ENCODE measurements at places on chromosomes 2 and 18.

- no peak for DNase-seq
Observed at GRCh38 chr18:77074431-77074830, 58.2 kb downstream of the MBP start.

DNA sequence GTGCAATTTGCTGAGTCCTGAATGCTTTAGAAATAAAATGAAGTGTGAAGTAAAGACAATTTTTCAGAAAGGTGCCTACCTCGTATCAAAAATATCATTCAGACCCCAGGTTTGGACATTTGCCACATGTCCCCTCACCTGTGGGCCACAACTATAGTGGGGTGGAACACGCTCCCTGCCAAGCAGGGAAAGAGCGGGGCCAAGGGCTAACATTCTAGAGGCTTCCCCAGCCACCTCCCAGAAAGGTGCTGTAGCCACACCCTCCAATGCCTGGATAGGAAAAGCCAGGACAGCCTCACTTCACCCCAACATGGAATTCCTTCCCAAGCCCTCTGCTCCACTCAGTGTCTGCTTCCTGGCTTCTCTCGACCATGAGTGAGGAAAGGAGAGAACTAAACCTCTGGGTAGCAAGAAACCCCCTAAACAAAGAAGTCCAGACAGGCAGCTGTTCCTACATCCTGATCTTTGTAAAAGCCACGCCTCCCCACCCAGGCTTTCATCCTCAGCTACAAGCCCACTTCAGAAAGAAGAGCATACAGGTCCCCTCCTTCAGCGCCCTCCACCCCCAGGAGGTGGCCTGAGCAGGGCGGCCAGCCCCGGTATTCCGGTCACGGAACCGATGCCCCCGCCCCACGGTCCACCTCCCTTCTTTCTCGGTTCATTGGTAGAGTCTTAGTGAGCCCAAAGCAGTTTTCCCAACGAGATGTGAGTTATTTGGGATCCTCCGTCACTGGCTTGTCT is 2.1 kb downstream of the COL6A3 start:
- DNase-seq: no peak

- DNase-seq: no peak
Observed at GRCh38 chr2:31147645-31148044, 9.4 kb upstream of the GALNT14 start.

- no peak for DNase-seq
Observed at GRCh38 chr2:109680523-109681297, 66.5 kb downstream of the SOWAHC start.

DNA sequence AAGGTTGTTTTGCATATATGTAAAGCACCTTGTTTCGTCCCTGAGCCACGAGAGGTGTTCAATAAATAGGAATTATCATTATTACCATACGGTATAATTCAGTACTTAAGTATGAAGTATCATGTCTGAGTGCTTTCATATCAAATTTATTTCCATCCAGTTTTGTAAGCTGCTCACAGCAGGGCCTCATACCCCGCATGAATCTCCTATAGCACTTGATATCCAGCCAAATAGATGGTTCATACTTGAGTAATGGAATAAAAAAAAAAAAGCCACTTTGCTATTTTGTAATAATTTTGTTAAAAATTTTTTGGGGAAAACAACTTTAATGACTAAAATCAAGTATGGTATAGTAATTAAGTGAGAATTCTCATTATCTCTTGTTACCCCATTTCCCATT is 160.8 kb upstream of the NOSTRIN start:
- DNase-seq: no peak

GRCh38 chr2:96095116-96095636 is 21.2 kb downstream of the ADRA2B start:
- DNase-seq: no peak

- no peak for DNase-seq
Observed at GRCh38 chr2:205781244-205781931, 99.1 kb downstream of the NRP2 start.

GRCh38 chr2:208356846-208357574 is 49.6 kb upstream of the PTH2R start:
- DNase-seq: no peak

- no peak for DNase-seq
Observed at GRCh38 chr2:224927011-224927410, 115.3 kb downstream of the DOCK10 start.

DNA sequence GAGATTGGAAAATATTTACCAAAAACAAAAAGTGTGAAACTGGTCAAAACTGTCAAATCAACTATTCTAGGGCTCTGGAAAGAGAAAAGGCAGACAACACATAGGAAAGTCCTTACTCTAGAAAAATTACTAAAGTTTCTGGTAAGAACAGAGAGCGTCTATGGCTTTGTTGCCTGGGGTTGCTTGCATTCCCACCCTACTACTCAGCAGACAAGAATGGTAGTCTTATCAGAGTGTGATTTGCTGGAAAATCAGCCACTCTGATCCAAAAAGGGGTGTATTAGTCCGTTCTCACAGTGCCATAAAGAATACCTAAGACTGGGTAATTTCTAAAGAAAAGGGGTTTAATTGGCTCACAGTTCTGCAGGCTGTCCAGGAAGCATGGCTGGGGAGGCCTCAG is 50.3 kb upstream of the CDH20 start:
- no peak for DNase-seq

Measured in stimulated activated CD4-positive, alpha-beta T cell treated with anti-CD3 and anti-CD28 coated beads, Interleukin-15, amount 100 ng/mL, for 48 hours (primary cell).